Activated CD4-positive, alpha-beta T cell treated with anti-CD3 and anti-CD28 coated beads, Interleukin-2, amount 50 U/mL, for 16 hours (primary cell): ENCODE measurements at places on chromosomes 2 and 18.

DNA sequence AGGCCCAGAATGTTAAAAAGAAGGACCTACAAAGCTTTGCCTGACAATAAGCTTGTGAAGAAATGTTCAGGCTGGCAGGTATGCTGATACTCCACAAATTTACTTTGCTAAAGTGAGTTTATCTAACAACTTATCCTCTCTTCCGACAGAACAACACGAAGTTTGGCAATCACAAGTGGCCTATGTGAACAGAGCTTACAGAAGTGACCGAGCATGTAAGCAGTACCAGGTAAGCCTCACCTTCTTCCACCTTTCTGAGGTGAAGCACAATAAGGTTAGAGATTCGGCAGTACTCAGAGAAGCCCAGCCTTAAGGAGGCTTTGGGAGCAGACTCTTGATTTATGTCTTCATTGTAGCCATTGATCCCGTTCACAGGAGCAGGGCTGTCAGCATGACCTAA, 9.0 kb upstream of the LCT start:
- DNase-seq = no peak

GRCh38 chr2:173119944-173120343, 44.3 kb downstream of the MAP3K20 start:
- DNase-seq = no peak

DNA sequence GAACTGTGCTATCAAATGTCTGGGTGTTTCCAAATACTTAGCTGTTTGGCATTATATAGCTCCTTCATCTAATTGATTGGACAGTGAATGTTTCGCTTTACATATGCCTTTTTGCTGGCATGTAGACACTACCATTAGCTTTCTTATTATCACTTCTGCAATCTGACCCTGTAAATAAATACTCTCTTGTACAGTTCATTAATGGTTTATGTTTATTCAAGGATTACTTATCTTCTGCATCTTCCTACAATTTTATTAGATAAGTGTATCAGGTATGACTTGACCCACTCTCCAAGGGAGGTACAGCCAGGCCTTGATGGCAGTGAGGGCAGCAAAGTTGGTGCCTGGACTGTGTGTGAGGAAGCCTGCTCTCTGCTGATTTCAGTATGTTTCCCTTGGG, 614.1 kb upstream of the SETBP1 start:
- DNase-seq = no peak

- DNase-seq = peak; percentile 81
Measured at GRCh38 chr2:207531032-207531952, 1.5 kb downstream of the CREB1 start.

DNA sequence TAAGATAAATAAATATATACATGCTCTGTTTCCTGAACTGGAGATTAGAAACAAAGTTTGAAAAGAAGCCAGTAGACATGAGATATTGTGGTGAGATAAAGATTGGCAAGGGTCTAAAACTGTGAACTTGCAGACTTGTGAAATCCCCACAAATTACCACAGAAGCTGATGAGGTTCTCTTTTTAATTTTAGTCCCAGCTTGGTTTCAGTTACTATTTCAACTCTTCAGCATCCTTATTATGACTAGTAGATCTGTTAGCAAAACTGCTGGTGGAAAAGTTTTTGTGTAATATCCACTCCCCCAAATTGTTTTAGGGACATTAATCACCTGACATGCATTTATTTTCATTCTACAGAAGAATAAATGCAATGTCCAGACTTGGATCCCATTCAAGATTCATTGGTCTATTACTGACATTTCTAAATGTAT, 20.8 kb downstream of the RASGRP3 start:
- peak; percentile 87 for DNase-seq
